ENCODE measurements at places on chromosomes 5 and 9. TPM values are rescaled to one million over a fixed set of nuclear protein-coding genes. Genes with fewer than 3 reads are reported as not detected.

The GFRA3 gene
- 1.5 TPM for total RNA-seq

The ZNF366 gene
- not detected for total RNA-seq

The CCNJL gene
- 35.0 TPM for total RNA-seq

The MELK gene
- 112 TPM for total RNA-seq

The SHOC1 gene
- 0.10 TPM for total RNA-seq

The ELL2 gene
- total RNA-seq: 68.5 TPM

The CCL21 gene
- total RNA-seq: not detected

The VPS13A gene
- 26.1 TPM for total RNA-seq

The GPR151 gene
- not detected for total RNA-seq

The SLC22A4 gene
- total RNA-seq: 1.5 TPM

The TSSK1B gene
- not detected for total RNA-seq

The SNCB gene
- 0.77 TPM for total RNA-seq

The ADAMTS13 gene
- 3.4 TPM for total RNA-seq

The DNAH5 gene
- 8.0 TPM for total RNA-seq

The SLC25A51 gene
- 23.4 TPM for total RNA-seq

The PCDHAC1 gene
- 0.59 TPM for total RNA-seq

The EFNA5 gene
- total RNA-seq: 30.5 TPM

The LARP1 gene
- 325 TPM for total RNA-seq

The LCN6 gene
- total RNA-seq: not detected

The SLCO6A1 gene
- not detected for total RNA-seq

All from Panc1 (cell line).